Uterus (tissue), 4 donors: ENCODE measurements at places on chromosomes 16 and 17.

DNA sequence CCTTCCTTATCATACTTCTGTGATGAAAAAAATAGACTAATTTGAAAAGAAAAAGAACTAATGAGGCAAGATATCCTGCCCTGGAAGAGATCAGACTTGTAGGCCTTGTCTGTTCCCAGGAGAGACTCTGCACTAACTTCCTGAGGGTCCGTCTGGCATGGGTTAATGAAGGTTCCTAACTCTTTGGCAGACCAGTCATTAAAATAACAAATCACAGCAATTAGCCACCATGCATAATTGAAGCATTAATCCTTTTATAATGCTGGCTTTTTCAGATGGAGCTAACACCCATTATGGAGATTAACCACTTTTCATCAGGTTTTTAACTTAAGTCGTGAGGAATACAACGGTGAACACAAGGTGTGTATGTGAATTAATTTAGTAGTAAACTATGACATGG, 10.4 kb upstream of the KRT10 start:
- DNase-seq = no peak

DNA sequence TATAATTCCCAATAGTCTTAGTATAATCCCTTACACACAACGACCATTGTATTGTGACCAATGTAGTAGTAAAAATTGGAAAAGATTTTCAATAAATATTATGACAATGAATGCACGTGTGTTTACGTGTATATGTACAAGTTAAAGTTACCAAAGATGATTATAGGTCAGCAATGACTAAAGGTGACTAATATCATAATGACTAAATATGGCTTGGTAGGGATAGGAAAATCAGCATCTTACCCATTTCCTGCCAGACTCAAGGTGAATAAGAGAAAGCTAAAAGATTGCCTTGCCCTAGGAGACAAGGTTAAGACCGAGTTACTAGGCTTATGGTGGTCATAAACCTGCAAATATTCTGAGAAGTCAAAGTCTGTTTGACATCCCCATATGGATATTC, 34.4 kb downstream of the CPD start:
- DNase-seq = no peak

GRCh38 chr17:8954339-8954738, 11.2 kb downstream of the PIK3R5 start:
- peak; percentile 24 for DNase-seq

- DNase-seq = no peak
Observed at GRCh38 chr17:80002690-80003490, 32.8 kb downstream of the TBC1D16 start.

DNA sequence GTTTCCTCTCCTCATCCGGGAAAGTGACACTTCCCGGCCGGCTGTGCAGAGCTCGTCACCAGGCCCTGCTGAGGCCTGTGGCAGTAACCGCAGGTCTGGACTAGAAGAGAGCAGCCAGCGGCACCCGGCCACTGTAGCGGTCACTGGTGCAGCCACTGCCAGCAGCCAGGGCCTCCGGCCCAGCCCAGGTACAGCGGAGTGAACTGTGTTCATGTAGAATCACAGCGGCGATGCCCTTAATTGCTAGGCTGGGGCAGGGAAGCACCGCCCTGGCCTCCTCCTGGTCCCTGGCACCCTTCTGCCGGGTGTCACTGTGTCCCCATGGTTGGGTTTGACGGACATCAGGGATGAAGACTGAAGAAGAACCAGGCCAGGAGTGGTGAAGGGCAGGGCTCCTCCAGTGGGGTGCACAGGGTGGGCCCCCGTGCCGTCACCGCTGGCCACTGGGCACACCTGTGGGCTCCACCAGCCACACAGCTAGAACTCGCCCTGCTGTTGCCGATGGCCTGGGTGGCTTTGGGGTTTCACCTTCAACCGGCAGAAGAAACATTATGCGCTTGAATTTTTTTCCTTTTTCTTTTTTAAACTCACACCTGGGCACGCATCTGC, 165.2 kb upstream of the CHMP6 start:
- no peak for DNase-seq

- peak; percentile 74 for DNase-seq
Observed at GRCh38 chr16:75070012-75070841, 46.4 kb downstream of the LDHD start.

GRCh38 chr16:68270353-68270752, 6.0 kb downstream of the SLC7A6 start:
- no peak for DNase-seq

DNA sequence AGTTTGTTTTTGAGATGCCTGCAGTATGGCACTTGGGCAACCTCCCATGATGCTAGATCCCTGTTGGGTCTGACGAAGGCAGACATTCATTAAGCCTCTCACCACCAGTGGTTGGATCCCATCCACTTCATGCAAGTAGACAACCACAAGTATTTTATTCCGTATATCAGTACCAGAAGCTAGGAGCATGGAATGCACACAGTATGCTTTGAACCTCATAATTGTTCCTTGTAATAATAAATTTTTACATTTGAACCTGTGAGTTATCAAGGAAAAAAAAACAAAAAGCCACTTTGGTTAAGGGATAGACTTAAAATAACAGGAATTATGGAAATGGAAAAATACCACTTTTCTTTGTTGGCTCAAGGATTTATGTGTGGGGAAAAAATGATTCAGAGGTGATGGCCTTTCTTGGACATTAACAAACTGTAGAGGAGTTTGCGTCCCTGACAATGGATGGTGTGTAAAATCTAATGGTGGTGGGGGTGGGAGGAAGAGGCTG, 107.1 kb upstream of the KCNJ16 start:
- DNase-seq = no peak

- DNase-seq = no peak
Observed at GRCh38 chr16:84414789-84415326, 46.5 kb downstream of the ATP2C2 start.

DNA sequence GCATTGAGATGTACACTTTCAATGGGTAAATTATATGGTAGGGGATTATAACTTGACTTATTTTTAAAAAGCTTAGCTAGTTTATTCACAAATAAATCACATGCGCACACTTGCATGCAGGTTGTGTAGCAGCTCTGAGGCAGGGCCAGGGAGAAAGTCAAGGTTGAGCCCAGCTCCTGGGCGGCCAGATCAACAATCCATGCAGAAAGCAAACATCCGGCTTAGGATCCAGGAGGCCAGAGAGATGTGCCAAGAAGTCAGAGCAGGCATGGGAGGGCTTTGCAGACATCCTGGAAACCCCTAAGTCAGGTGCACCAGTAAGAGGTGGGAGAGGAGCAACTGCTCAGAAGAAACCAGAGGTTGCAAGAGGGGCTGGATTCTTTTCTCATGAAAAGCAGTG, 186.5 kb downstream of the AXIN2 start:
- no peak for DNase-seq

GRCh38 chr16:53040788-53041187, 11.9 kb downstream of the CHD9NB start:
- no peak for DNase-seq

DNA sequence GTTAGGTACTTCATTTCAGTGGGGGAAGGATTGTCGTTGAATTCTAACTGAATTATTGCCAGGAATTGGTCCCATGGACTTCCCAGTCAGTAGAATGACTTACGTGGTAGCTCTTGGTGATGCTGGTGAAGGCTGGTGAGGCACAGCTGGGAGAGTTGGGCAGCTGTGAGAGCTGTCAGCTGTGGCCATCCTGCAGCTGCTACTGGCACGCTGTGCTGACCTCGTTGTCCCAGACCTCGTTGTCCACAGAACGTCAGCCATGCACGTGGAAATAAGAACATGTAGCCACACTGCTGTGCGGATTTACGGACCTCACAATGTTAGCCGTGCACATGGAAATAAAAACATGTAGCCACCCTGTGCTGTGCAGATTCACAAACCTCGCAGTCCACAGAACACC, 102.3 kb downstream of the NPIPB11 start:
- DNase-seq = no peak

GRCh38 chr17:30113213-30113612, 3.4 kb upstream of the NSRP1 start:
- DNase-seq = no peak

- DNase-seq = no peak
Observed at GRCh38 chr17:78619334-78619733, 42.1 kb upstream of the DNAH17 start.

DNA sequence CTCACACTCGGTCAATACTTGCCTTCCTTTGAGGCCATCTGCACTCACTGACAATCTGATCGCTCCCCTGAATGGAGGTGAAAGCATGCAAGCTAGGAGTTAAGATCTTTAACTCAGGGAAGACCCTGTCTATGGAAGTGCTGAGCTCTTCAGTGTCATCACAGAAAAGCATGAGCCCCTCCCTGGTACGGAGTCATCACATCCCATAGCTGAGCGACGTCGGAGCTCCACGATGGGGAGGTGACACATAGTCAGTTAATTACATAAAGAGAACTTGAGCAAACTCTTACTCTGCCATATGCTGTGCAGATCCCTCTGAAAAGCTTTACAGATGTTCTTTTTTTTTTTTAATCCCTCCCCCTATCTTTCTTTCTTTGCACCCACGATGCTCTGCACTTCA, 463.2 kb downstream of the WWOX start:
- no peak for DNase-seq

- no peak for DNase-seq
Observed at GRCh38 chr17:28154214-28154613, 111.7 kb downstream of the NLK start.

DNA sequence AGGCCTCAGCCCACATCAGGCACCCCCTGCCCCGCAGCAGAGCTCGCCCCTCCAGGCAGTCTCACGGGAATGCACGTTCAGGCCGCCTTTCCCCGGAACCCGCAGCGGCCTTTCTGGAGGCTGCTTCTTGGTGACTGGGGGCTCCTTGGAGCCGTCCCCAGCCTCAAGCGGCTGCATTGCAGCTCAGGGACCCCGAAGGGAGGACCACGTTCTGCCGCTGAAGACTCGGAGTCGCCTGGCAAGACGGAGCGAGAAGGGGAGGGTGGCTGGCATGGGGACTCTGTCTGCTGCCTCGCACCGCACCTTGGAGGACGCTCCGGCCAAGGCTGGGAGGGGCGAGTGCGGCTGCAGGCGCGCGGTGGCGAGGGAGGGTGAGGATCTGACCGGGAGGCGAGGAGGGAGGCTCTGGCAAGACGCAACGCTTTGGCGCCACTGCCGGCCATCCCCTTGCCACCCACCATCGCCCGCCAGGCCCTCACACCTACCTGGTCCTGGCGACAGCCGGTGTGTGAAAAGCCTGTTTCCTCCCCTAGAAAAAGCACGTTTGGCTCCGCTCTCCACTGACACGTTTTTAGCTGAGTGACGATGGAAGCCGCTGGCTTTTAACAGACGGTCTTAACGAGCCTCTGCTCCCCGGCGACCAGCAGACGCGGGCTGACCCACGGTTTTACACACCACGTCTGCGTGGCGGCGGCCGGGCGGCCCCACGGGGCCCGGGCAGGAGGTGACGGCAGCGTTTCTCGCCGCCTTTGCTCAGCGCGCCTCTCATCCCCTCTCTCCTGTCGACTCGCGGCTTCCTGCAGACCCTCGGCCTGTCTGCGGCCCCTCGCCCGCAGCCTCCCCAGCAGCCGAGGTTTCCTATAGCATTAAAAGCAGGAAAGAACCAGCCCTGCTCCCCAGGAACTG, 16.7 kb upstream of the GNG13 start:
- no peak for DNase-seq

DNA sequence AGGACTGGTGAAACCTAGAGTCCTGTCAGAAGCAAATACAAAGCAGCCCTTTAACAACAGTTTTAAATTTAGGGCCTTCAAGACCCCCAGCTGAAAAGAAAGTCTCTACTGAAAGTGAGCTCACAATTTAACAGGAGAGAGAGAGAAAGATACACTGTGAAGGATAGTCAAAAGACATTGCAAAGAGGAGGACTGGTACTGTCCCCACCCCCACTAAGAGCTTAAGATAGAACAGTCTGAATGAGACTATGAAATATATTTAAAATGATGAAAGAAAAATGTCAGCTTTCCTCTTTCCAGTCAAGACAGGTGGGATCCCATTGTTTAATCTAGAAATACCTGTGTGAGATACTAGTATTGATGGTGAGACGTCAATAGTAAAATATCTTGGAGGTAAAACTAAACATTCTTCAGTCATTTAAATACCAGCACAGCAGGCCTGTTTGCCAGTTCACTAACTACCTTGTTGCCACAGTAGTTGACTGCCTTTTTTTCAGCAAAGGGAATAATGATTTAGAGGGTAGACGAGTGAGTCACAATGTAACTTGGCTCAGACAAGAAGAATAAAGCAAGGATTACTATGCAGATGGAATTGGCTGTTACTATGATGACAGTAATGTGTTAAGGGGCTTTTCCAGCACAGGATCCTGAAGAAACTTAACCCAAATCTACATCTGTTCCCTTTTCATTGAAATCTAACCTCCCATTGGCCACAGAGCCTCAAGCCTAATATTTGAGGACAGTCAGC, 47.2 kb upstream of the RASL10B start:
- no peak for DNase-seq

- no peak for DNase-seq
Observed at GRCh38 chr16:2895813-2896212, 12.8 kb downstream of the FLYWCH2 start.

DNA sequence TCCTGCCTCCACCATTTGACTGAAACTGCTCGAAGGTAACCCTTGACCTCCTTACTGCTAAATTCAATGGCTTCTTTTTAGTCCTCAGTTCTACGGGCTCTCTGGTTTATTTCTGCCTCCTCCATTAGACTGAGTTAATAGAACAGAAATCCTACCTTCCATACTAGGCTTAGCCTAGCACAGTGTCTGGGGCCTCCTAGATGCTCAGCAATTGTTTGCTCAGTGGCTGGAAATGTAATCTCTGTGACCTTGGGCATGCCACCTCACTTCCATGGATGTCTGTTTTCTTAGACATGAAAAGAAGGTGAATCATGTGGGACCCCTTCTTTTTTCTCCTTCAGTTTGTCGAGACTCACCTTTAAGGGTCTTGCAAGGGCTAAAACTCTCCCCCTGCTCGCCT, 19.7 kb downstream of the NXPH3 start:
- DNase-seq = no peak

DNA sequence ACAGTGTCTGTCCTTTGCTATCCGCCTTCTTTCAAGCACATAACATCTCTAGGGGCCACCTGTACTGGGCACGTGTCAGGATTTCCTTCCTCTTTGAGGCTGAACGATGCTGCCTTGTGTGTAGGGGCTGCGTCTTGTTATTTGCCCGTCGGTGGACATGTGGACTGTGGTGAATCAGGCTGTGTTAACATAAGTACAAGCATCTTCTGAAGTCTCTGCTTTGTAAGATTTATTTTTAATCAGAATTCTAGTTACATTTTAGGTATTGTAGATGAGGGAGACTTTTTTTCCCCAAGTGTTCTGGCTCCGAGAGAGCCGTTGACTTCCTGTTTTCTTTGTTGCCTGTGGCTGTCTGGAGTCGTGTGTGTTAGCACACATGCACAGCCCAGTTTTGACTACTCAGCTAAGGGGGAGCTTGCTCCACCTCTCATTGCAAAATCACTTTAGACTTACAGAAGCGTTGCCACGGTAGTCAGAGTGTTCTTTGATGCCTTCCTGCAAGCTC, 26.1 kb downstream of the SPG7 start:
- DNase-seq = no peak

DNA sequence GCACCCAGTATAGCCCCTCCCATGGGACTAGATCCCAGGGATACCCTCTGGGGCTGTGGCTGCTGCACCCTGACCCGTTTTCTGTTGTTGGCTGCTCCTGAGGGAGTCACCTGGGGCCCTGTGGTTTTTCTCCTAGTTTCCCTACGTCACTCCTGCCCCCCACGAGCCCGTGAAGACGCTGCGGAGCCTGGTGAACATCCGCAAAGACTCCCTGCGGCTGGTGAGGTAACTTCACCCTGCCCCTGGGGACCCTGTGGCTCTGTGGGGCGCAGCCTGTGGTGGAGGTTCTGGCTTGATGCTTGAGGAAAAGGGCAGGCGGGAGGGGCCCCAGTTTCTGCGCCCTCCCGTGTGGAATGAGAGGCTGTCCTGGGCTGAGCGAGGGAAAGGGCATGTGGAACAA, 27.2 kb downstream of the MGRN1 start:
- DNase-seq = no peak
